ENCODE measurements at places on chromosomes 5 and 9. TPM values are rescaled to one million over a fixed set of nuclear protein-coding genes. Genes with fewer than 3 reads are reported as not detected.

Gene PCDHGA7
- 0.19 TPM for total RNA-seq

DNA sequence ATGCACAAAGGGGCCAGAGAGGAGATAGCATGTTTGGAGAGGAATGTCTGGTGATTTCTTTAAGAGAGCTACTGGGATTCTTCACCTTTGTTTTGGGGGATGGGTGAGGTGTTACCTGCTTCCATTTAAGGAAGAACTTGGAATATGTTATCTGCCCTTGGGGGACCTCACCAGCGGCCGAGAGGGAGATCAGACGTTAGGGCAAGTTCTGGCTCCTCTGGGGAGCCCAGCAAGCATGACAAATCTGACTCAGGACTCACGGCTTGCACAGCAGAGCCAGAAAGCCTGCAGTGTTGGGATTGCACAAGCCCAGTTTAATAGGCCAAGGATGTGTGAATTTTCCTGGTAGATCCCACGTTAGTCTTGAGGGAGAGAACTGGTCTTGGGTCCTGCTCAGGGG, 40.3 kb downstream of the SLC28A3 start:
- no peak overlapping the region for H3K27ac ChIP-seq
- no peak for DNase-seq
- H3K27me3 ChIP-seq: no peaks in the 10 kb centered on the region
- no peaks in the 10 kb centered on the region for H3K36me3 ChIP-seq
- peaks cover 13% of the 10 kb centered on the region for H3K4me1 ChIP-seq

DNA sequence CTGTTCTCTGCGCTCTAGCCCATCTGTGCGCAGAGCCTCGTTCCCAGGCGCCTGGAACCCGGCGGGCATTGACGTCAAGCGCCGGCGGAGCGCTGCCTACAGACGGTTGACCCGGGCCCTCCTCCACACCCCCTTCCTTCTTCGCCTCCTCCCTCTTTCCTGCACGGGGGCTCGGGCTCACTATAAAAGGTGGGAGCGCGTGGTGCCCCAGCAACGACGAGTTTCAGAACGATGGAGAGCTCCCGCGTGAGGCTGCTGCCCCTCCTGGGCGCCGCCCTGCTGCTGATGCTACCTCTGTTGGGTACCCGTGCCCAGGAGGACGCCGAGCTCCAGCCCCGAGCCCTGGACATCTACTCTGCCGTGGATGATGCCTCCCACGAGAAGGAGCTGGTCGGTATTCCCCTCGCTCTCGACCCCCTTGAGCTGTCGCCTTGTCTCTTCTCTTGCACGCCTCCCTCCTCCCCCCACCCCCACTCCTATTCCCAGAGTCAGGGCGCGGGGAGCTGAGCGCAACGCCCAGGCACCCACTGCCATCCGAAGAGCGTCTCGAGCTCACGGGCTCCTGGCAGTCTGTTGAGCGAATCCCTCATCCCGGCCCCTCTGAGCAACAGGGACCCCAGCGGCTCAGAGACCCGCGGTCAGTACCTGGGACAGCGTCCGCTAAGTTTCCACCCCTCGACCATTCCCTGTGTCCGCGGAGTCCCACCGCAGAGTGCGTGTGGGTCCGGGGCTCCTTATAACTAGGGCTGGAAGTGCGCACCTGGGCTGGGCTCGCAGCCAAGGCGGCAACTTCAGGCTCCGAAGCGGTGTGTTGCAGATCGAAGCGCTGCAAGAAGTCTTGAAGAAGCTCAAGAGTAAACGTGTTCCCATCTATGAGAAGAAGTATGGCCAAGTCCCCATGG, at the start of gene CARTPT:
CARTPT (plus strand) TSS at position 213 of the 902 bp plus-strand sequence; CDS start at position 232, 19 bp downstream.
- no peaks in the 10 kb centered on the region for H3K36me3 ChIP-seq
- no peaks in the 10 kb centered on the region for H3K4me1 ChIP-seq

DNA sequence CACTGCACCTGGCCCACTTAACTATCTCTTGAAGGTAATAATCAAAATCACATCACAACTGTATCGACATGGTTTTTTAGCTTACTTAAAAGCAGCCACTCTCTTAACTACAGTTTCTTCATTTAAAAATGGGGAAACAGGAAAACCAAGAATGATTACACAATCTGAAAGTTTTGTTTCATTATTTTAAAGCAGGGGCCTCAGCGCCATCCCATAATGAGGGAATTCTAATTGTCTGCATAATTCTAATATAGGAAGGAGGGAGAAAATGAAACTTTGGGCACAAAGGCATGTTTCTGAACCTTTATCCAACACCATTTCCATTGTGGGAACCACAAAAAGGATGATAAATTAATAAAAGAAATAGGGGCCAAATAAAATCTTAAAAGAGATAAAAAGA, 7.6 kb downstream of the HACD4 start:
- H3K4me1 ChIP-seq: no peaks in the 10 kb centered on the region
- H3K27ac ChIP-seq: no peak overlapping the region
- H3K36me3 ChIP-seq: no peaks in the 10 kb centered on the region
- DNase-seq: no peak
- H3K4me3 ChIP-seq: no peak overlapping the region

Gene NRARP
- total RNA-seq: 1.7 TPM

- no peak overlapping the region for H3K27ac ChIP-seq
- DNase-seq: no peak
- H3K4me1 ChIP-seq: no peaks in the 10 kb centered on the region
- H3K36me3 ChIP-seq: no peaks in the 10 kb centered on the region
- no peak overlapping the region for H3K4me3 ChIP-seq
These were observed 35.2 kb downstream of the SH3PXD2B start for GRCh38 chr5:172418862-172419814.

DNA sequence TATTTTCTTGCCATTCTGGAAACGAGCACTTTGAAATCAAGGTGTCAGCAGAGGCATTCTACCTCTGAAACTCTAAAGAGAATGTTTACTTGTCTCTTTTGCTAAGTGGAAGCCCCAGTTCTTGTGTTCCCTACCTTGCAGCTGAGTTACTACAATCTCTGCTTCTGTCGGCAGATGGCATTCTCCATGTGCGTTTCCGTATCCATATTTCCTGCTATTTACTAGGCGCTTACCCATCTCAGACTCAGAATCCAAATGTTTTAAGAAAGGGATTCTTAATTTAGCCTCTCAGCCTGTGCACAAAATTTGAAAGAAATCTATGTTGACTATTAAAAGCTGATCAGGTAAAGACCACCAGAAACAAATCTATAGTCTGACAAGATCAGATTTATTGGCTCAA, 221.3 kb upstream of the FTMT start:
- DNase-seq: no peak
- H3K27me3 ChIP-seq: no peaks in the 10 kb centered on the region
- no peaks in the 10 kb centered on the region for H3K4me1 ChIP-seq
- H3K27ac ChIP-seq: no peak overlapping the region
- no peaks in the 10 kb centered on the region for H3K36me3 ChIP-seq

GRCh38 chr5:119031011-119031886, 39.6 kb upstream of the DMXL1 start:
- no peaks in the 10 kb centered on the region for H3K36me3 ChIP-seq
- H3K4me1 ChIP-seq: peaks cover 3% of the 10 kb centered on the region
- peak overlapping the region; percentile 62 for H3K27ac ChIP-seq
- no peak overlapping the region for H3K4me3 ChIP-seq
- H3K27me3 ChIP-seq: no peaks in the 10 kb centered on the region
- DNase-seq: no peak

- H3K36me3 ChIP-seq: peaks cover 31% of the 10 kb centered on the region
- DNase-seq: no peak
- H3K4me1 ChIP-seq: peaks cover 30% of the 10 kb centered on the region
- no peaks in the 10 kb centered on the region for H3K27me3 ChIP-seq
- H3K27ac ChIP-seq: no peak overlapping the region
- no peak overlapping the region for H3K4me3 ChIP-seq
These were observed 2.1 kb downstream of the FBXW2 start for GRCh38 chr9:120791161-120791560.

- peak; percentile 32 for DNase-seq
- H3K27ac ChIP-seq: no peak overlapping the region
- H3K4me3 ChIP-seq: no peak overlapping the region
- no peaks in the 10 kb centered on the region for H3K4me1 ChIP-seq
- H3K36me3 ChIP-seq: peaks cover 3% of the 10 kb centered on the region
These were observed 51.2 kb downstream of the MRPS27 start for GRCh38 chr5:72268753-72269410.

DNA sequence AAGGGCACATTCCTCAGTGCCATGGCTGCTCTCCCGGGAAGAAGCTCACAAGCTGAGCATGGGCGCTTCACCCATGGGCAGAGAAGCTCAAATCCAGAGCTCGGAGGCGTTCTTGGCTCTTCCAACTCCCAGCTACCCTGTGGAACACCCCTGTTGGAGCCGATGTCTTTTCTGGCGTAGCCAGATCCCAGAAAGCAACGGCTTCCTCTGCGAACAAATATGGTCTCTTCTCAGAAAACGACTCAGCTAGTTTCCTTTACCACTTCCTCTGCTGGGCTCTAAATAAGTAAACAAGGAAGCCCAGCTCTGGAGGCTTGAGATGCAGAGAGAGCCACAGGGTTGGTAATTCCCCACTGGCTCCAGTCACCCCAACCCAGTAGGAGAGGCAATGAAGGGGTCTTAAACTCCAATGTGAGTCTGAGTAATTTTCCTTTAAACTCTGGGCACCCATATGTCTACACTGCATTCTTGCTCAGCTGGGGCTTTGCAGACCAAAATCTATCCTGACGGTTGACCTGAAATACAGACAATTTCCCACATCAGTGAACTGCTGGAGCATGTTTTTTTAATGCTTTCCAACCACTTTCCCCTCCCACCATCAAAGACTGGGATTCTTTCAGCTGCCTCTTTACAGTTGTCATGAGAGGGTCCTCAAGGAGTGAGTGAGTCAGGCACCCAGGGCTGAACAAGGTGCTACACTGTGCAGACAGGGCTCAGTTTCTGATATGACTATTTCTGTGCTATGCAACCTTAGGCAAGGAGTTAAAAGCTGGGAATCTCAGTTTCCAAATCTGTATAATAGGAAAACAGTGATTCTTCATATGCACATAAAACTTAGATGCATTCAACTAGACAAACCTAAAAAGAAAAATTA, at the start of gene LCP2:
LCP2 (minus strand) TSS at position 189 of the 874 bp plus-strand sequence; CDS start at position 23, 166 bp downstream.
- peak within 1 kb of the TSS; percentile 94 for H3K4me3 ChIP-seq
- peaks cover 3% of the 10 kb centered on the region for H3K36me3 ChIP-seq
- peak within 1 kb of the TSS; percentile 88 for H3K27ac ChIP-seq
- no peaks in the 10 kb centered on the region for H3K27me3 ChIP-seq
- H3K4me1 ChIP-seq: peaks cover 64% of the 10 kb centered on the region
- peak; percentile 31 for DNase-seq

- H3K4me1 ChIP-seq: peaks cover 54% of the 10 kb centered on the region
- peak overlapping the region; percentile 67 for H3K4me3 ChIP-seq
- H3K27me3 ChIP-seq: no peaks in the 10 kb centered on the region
- DNase-seq: peak; percentile 34
- H3K27ac ChIP-seq: peak overlapping the region; percentile 74
These were observed 14.4 kb downstream of the STK10 start for GRCh38 chr5:172173564-172174153.

Gene RAPGEF1
- 139 TPM for total RNA-seq

Gene DMRT3
- total RNA-seq: not detected

GRCh38 chr9:121199921-121200320, 1.7 kb downstream of the RAB14 start:
- peaks cover 35% of the 10 kb centered on the region for H3K4me1 ChIP-seq
- H3K36me3 ChIP-seq: no peaks in the 10 kb centered on the region
- H3K27me3 ChIP-seq: no peaks in the 10 kb centered on the region

Gene GADD45G
- total RNA-seq: 8.8 TPM

Gene OGN
- 0.15 TPM for total RNA-seq

Gene RAD23B
- 55.7 TPM for total RNA-seq

Gene GCNT4
- total RNA-seq: 11.5 TPM

DNA sequence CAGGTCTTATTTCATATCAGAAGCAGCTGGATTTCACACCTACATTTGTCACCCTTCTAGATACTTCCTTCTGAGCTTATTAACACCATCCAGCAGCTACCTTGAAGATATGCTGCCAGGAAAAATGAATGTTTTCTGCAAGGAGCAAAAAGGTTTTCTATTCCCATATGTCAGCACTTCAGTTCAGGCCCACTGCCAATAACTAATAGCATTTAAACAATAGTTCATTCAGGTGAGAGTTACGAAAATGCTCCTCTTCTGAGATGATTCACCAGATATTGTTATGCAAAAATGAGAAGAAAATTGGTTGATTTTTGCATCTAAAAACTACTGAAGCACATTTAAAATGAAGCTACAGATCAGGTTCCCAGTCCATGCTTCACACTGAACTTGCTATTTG, 56.4 kb upstream of the ISL1 start:
- no peak overlapping the region for H3K27ac ChIP-seq
- no peaks in the 10 kb centered on the region for H3K27me3 ChIP-seq
- no peak overlapping the region for H3K4me3 ChIP-seq
- no peaks in the 10 kb centered on the region for H3K4me1 ChIP-seq
- DNase-seq: no peak
- no peaks in the 10 kb centered on the region for H3K36me3 ChIP-seq

Gene ADGRV1
- total RNA-seq: not detected

- H3K27me3 ChIP-seq: no peaks in the 10 kb centered on the region
- no peaks in the 10 kb centered on the region for H3K36me3 ChIP-seq
- H3K4me1 ChIP-seq: no peaks in the 10 kb centered on the region
These were observed 413.5 kb upstream of the SMC2 start for GRCh38 chr9:103680581-103680980.

Gene AHRR
- 13.5 TPM for total RNA-seq

- no peaks in the 10 kb centered on the region for H3K4me1 ChIP-seq
- H3K27me3 ChIP-seq: no peaks in the 10 kb centered on the region
These were observed 802.8 kb downstream of the NR2F1-AS1 start for GRCh38 chr5:92778261-92778660.

- H3K4me1 ChIP-seq: no peaks in the 10 kb centered on the region
- no peaks in the 10 kb centered on the region for H3K27me3 ChIP-seq
- H3K27ac ChIP-seq: no peak overlapping the region
- no peak for DNase-seq
- H3K4me3 ChIP-seq: no peak overlapping the region
These were observed 89.0 kb downstream of the ARSB start for GRCh38 chr5:78896132-78896531.

Gene KIAA0825
- total RNA-seq: 4.0 TPM

Gene ROR2
- 0.12 TPM for total RNA-seq

Gene BTNL8
- not detected for total RNA-seq

- no peaks in the 10 kb centered on the region for H3K27me3 ChIP-seq
- DNase-seq: no peak
- no peaks in the 10 kb centered on the region for H3K36me3 ChIP-seq
- H3K27ac ChIP-seq: no peak overlapping the region
These were observed 1922.1 kb upstream of the WWC1 start for GRCh38 chr5:166369346-166369745.

Gene FCN2
- not detected for total RNA-seq

All from T-cell (primary cell).